NCI-H1105 (cell line): ENCODE measurements at places on chromosomes 5 and 9.

- DNase-seq: no peak
Observed at GRCh38 chr5:61409568-61409967, 77.5 kb downstream of the ZSWIM6 start.

GRCh38 chr9:130315446-130316226 lies 50.1 kb downstream of the HMCN2 start:
- no peak for DNase-seq

- DNase-seq: no peak
Observed at GRCh38 chr5:169268019-169268418, 32.9 kb downstream of the SLIT3 start.

GRCh38 chr5:151600069-151600665 lies 9.0 kb upstream of the FAT2 start:
- no peak for DNase-seq

GRCh38 chr9:76610011-76610352 lies 151.0 kb downstream of the GCNT1 start:
- no peak for DNase-seq
